Neural crest cell (in vitro differentiated cells): ENCODE measurements at places on chromosomes 12 and 14. TPM values are rescaled to one million over a fixed set of nuclear protein-coding genes. Genes with fewer than 3 reads are reported as not detected.

GRCh38 chr14:63470962-63471793 lies 72.0 kb downstream of the PPP2R5E start:
- no peak overlapping the region for H3K27ac ChIP-seq
- DNase-seq: no peak
- no peaks in the 10 kb centered on the region for H3K27me3 ChIP-seq
- peaks cover 25% of the 10 kb centered on the region for H3K4me1 ChIP-seq
- H3K4me3 ChIP-seq: no peak overlapping the region

DNA sequence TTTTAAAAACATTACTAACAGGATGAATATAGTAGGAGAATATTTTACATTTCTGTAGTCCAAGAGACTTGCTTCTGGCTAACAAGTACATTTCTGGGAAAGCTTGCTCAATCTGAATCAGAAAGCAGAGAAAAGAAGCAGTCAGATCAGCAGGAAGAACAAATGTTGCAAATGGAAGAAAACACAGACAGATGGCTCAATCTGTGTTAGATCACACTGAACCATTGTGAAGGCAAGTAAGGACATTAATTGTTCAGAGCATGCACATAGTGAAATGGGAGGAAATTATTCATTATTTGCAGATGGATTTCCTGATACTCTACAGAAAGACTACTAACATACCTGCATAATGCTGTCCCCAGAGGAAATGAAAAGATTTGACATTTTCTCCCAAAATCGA lies 65.2 kb upstream of the CNOT2 start:
- DNase-seq: no peak
- no peak overlapping the region for H3K27ac ChIP-seq
- H3K4me1 ChIP-seq: peaks cover 12% of the 10 kb centered on the region
- no peaks in the 10 kb centered on the region for H3K27me3 ChIP-seq
- no peaks in the 10 kb centered on the region for H3K36me3 ChIP-seq

- H3K4me1 ChIP-seq: peaks cover 63% of the 10 kb centered on the region
- peaks cover 3% of the 10 kb centered on the region for H3K36me3 ChIP-seq
- no peak for DNase-seq
- peak overlapping the region; percentile 94 for H3K4me3 ChIP-seq
Observed at GRCh38 chr12:6925239-6925539, 2.6 kb upstream of the ATN1 start.

DNA sequence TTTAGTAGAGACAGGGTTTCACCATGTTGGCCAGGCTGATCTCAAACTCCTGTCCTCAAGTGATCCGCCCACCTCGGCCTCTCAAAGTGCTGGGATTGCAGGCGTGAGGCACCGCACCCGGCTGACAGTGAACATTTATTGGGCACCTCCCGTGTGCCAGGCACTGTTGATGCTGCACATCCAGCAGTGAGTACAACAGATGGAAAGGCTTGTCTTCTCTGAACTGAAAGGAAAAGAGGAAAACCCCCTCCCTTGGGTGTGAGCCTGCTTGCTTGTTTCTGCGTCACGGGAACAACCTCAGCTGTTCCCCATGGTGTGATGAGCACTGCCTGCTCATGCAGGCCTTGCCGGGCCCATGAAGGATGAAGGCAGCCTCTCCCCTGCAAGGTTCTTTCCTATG lies 39.5 kb downstream of the DGLUCY start:
- no peak for DNase-seq
- no peaks in the 10 kb centered on the region for H3K36me3 ChIP-seq
- H3K27ac ChIP-seq: no peak overlapping the region
- no peak overlapping the region for H3K4me3 ChIP-seq
- no peaks in the 10 kb centered on the region for H3K27me3 ChIP-seq

Gene AGAP2
- 3.9 and 4.1 TPM in 2 replicates for total RNA-seq

Gene KRT2
- total RNA-seq: not detected in 2 replicates

- peak; percentile 58 for DNase-seq
- peak overlapping the region; percentile 83 for H3K27ac ChIP-seq
- H3K4me3 ChIP-seq: no peak overlapping the region
- no peaks in the 10 kb centered on the region for H3K36me3 ChIP-seq
- H3K27me3 ChIP-seq: no peaks in the 10 kb centered on the region
Observed at GRCh38 chr12:77685112-77685511, 145.6 kb upstream of the NAV3 start.

DNA sequence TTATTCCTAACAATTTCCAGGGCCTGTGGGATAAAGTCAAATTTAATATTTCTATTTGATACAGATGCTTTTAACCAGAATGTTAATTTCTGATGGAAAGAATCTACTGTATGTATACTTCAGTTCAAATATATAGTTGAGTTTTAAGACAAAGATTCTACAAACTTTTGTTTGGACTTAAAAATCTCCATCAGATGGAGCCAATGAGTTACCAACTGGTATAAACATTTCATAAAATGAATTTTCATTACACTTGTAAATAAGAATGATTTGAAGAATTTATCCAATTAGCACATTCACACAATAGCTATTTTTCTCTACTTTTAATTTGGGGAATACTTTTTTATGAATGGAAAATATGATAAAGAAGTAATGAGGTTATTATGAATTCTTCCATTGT lies 425.2 kb upstream of the MIS18BP1 start:
- H3K27ac ChIP-seq: no peak overlapping the region
- peaks cover 9% of the 10 kb centered on the region for H3K4me1 ChIP-seq
- DNase-seq: no peak
- no peaks in the 10 kb centered on the region for H3K36me3 ChIP-seq

GRCh38 chr14:81434230-81434629 lies 34.1 kb upstream of the STON2 start:
- no peaks in the 10 kb centered on the region for H3K36me3 ChIP-seq
- peak overlapping the region; percentile 90 for H3K4me3 ChIP-seq
- no peak overlapping the region for H3K27ac ChIP-seq

- no peak for DNase-seq
- peaks cover 24% of the 10 kb centered on the region for H3K36me3 ChIP-seq
- no peak overlapping the region for H3K27ac ChIP-seq
- H3K27me3 ChIP-seq: peaks cover 3% of the 10 kb centered on the region
- H3K4me1 ChIP-seq: peaks cover 18% of the 10 kb centered on the region
Observed at GRCh38 chr14:21077672-21078071, 7.6 kb downstream of the ARHGEF40 start.

DNA sequence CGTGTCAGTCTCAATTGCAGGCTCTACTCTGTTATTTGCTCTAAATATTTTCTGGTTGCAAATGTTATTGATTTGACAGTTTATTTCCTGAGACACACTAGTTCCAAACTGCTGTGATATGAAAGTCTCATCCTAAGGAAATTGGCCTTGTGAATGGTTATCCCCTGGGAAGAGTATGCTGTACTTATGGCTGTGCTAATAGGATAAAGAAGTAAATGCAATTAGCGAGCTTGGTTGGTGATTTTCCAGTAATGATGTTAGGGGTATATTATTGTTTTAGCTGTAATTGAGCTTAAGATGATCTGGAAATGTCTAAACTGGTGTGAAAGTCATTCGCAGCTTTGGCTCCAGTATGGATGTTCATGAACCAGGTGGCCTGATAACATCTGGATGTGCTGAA lies 197.9 kb downstream of the SUDS3 start:
- H3K27ac ChIP-seq: no peak overlapping the region
- DNase-seq: no peak
- no peak overlapping the region for H3K4me3 ChIP-seq

Gene PRB2
- total RNA-seq: not detected in 2 replicates

GRCh38 chr12:120842595-120842994 lies 61.6 kb downstream of the SPPL3 start:
- H3K27ac ChIP-seq: no peak overlapping the region
- no peak for DNase-seq
- peaks cover 2% of the 10 kb centered on the region for H3K36me3 ChIP-seq
- H3K4me1 ChIP-seq: peaks cover 30% of the 10 kb centered on the region

DNA sequence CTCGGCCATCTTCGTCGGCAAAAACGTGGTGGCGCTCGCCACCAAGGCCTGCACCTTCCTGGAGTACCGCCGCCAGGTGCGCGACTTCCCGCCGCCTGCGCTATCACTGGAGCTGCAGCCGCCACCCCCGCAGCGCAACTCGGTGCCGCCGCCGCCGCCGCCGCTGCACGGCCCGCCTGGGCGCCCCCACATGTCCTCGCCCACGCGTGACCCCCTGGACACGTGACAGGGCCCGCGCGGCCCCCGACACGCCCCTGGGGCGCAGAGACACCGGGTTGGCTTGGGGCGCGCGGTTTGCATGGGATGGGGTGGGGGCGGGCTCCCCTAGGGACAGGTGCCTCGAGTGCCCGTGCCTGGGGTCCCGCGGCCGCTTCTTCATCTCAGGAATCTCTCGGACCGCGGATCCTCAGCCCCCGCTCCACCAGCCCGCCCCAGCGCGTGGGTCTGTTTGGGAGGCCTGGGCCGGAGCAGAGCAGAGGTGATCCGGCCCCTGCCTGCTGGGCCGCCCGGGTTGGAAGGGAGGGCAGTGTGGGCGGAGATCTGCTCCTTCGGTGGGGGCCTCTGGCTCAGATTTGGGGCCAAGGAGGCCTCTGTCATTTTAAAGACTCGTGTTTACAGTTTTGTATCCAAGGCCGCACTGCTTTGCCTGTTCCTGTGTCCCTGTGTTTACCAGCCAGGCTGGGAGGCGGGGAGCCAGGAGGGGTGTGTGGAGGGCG lies 3.3 kb downstream of the TMEM121 start:
- H3K27ac ChIP-seq: no peak overlapping the region
- H3K4me1 ChIP-seq: peaks cover 7% of the 10 kb centered on the region
- no peaks in the 10 kb centered on the region for H3K36me3 ChIP-seq
- H3K27me3 ChIP-seq: peaks cover 21% of the 10 kb centered on the region
- no peak for DNase-seq
- peak overlapping the region; percentile 19 for H3K4me3 ChIP-seq

- DNase-seq: no peak
- H3K4me1 ChIP-seq: no peaks in the 10 kb centered on the region
- H3K36me3 ChIP-seq: no peaks in the 10 kb centered on the region
- no peak overlapping the region for H3K27ac ChIP-seq
Observed at GRCh38 chr14:24255438-24255837, 7.5 kb downstream of the TGM1 start.

DNA sequence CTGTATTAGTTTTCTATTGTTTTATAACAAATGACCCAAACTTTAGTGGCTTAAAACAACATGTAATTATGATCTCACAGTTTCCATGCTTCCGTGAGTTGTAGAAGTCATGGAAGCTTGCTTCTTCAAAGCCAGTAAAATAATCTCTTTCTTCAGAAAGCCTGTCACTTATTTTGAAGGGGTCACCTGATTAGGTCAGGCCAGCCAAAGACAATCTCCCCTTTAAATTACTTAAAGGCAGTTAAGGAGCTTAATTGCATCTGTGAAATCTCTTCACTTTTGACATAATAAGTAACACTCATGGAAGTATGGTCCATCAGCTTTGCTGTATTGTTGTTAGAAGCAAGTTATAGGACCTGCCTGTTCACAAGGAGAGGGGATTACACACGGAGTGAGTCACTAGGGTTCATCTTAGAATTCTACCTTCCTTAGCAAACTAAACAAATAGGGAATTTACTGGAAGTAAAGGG lies 89.8 kb downstream of the FAR2 start:
- no peaks in the 10 kb centered on the region for H3K36me3 ChIP-seq
- H3K4me1 ChIP-seq: peaks cover 3% of the 10 kb centered on the region
- no peaks in the 10 kb centered on the region for H3K27me3 ChIP-seq
- no peak overlapping the region for H3K4me3 ChIP-seq
- DNase-seq: no peak

GRCh38 chr14:22871224-22872032 lies at the start of gene LRP10:
Gene LRP10, plus strand, starts transcription at chr14:22871740. Its CDS starts 564 bp downstream, at chr14:22872304.
- H3K27me3 ChIP-seq: no peaks in the 10 kb centered on the region
- peak within 1 kb of the TSS; percentile 53 for H3K27ac ChIP-seq
- peaks cover 16% of the 10 kb centered on the region for H3K4me1 ChIP-seq
- peak within 1 kb of the TSS; percentile 90 for H3K4me3 ChIP-seq

Gene GALNT16
- total RNA-seq: 18.5 and 20.1 TPM in 2 replicates

DNA sequence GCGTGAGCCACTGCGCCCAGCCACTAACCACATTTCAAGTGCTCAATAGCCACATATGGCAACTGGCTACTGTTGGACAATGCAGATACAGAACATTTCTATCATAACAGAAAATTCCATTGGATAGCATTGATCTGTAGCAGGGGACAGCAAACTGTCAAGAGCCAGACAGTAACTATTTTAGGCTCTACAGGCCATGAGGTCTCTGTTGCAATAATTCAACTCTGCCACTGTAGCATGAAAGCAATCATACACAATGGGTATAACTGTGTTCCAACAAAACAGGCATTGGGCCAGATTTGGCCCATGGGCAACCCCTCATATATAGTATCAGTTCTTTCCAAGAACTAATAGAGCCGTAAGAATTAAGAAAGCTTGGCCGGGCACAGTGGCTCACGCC lies 8.0 kb downstream of the CSRNP2 start:
- peaks cover 24% of the 10 kb centered on the region for H3K4me1 ChIP-seq
- H3K4me3 ChIP-seq: peak overlapping the region; percentile 44
- DNase-seq: no peak

DNA sequence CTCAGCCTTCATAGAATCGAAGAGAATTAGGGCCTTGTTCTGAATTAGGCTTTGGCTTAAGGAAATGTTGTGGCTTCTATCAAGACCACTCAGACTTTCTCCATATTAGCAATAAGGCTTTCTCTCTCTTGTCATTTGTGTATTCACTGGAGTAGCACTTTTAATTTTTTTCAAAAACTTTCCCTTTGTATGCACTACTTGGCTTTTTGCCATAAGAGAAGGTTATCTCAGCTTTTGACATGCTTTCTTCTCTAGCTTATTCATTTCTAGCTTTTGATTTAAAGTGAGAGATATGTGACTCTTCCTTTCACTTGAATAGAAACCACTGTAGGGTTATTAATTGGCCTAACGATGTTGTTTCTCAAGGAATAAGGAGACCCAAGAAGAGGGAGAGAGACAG lies 244.2 kb downstream of the GPHN start:
- H3K27me3 ChIP-seq: no peaks in the 10 kb centered on the region
- no peak for DNase-seq
- H3K4me3 ChIP-seq: no peak overlapping the region
- no peak overlapping the region for H3K27ac ChIP-seq
- H3K36me3 ChIP-seq: no peaks in the 10 kb centered on the region

Gene RPS6KL1
- total RNA-seq: 13.9 and 14.1 TPM in 2 replicates

- H3K4me1 ChIP-seq: peaks cover 11% of the 10 kb centered on the region
- H3K27ac ChIP-seq: no peak overlapping the region
- DNase-seq: no peak
- no peak overlapping the region for H3K4me3 ChIP-seq
- no peaks in the 10 kb centered on the region for H3K36me3 ChIP-seq
- peaks cover 47% of the 10 kb centered on the region for H3K27me3 ChIP-seq
Observed at GRCh38 chr14:38217553-38217952, 9.8 kb downstream of the SSTR1 start.

Gene TEDC1
- total RNA-seq: 39.6 and 44.9 TPM in 2 replicates

DNA sequence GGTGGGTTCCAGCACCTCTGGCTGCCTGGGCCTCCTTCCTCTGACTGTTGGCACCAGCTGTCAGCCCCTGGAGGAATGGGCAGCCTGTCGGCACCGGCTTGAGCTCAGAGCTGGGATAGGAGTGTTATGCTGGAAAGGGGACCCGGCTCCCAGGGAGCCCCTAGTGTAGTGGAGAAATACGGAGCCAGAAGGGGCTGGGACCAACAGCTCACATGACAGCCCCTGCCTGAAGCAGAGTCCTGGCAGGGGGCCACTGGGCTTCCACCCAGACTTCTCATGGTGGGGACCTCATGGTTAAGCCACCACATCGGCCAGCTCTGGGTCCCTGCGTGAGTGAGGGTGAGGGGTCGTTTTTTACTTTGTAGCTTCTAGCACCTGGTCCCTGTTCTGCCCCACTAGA lies 174.5 kb downstream of the TSPAN9 start:
- no peaks in the 10 kb centered on the region for H3K27me3 ChIP-seq
- no peak overlapping the region for H3K4me3 ChIP-seq
- H3K36me3 ChIP-seq: no peaks in the 10 kb centered on the region
- H3K4me1 ChIP-seq: peaks cover 11% of the 10 kb centered on the region
- DNase-seq: no peak
- H3K27ac ChIP-seq: no peak overlapping the region

Gene ZDHHC22
- total RNA-seq: 5.6 and 5.9 TPM in 2 replicates
